Stimulated activated CD4-positive, alpha-beta T cell treated with anti-CD3 and anti-CD28 coated beads, TNF-alpha, amount 100 ng/mL, for 24 hours (primary cell): ENCODE measurements at places on chromosomes 12 and 14.

DNA sequence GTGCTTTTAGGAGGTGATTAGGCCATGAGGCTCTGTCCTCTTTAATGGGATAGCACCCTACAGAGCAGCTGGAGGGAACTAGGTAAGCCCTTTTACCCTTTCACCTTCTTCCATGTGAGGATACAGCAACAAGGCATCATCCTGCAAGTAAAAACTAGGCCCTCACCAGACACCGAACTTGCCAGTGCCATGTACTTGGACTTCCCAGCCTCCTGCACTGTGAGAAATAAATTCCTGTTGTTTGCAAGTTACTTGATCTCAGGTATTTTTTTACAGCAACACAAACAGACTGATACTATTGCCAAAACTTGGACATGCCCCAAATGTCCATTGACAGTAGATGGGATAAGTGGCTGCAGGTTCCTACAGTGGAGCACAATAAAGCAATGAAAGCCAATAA is 85.8 kb upstream of the MAP1LC3B2 start:
- DNase-seq: no peak

DNA sequence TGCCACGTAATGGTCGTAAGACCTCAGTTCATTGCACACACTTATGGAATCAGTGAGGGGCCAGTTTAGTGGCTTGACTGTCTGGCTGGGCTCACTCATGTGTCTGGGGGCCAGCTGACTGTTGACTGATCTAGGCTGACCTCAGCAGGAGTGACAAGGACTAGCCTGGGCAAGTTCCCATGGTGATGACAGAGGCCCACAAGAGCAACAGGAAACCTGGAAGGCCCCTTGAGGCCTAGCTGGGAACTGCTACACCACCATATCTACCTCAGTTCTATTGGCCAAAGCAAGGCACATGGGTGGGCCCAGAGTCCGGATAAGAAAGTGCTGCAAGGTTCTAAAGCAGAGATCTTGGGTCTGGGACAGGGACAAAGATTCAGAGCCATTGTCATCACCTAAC is 21.3 kb upstream of the RFLNA start:
- no peak for DNase-seq

DNA sequence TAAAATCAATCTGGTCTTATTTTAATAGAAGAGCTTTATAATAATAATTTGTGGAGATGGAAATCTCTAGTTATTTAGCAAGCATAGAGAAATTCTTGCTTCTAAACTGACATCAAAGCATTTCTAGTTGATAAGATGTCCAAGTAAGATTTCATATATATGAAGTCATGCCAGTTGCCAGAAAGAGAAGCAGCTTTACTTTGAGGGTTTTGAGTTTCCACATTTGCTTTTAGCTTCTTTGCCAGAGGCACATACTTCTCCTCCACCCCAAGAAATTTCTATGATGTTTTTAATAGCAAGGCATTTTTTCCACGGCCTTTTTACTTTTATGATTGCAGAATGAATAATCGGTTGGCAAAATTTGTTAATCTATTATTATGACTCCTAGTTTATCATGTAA is 24.2 kb upstream of the YAF2 start:
- no peak for DNase-seq

GRCh38 chr12:5581019-5581418 is 149.1 kb downstream of the NTF3 start:
- DNase-seq: no peak

DNA sequence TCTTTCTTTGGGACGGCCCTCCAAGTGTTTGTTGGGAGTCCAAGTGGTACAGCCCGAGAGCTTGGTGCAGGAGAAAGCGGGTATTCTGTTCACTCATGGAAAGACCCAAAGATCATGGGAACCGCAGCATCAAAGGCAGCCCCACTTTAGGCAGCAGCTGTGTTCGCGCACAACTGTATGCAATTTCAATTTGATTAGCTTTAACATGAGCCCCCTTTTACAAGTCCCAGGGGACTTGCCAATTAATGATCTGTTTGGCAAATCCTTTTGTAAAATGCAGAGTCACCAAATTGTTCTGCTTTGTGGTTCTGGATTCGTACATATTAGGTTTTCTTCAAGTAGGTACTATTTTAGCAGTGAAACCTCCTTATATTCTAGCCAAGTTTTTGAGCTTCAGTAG is 217.7 kb downstream of the AACS start:
- no peak for DNase-seq

GRCh38 chr12:57401165-57401564 is 29.7 kb downstream of the R3HDM2 start:
- no peak for DNase-seq

GRCh38 chr12:6354495-6355393 is 12.9 kb upstream of the TNFRSF1A start:
- DNase-seq: no peak

DNA sequence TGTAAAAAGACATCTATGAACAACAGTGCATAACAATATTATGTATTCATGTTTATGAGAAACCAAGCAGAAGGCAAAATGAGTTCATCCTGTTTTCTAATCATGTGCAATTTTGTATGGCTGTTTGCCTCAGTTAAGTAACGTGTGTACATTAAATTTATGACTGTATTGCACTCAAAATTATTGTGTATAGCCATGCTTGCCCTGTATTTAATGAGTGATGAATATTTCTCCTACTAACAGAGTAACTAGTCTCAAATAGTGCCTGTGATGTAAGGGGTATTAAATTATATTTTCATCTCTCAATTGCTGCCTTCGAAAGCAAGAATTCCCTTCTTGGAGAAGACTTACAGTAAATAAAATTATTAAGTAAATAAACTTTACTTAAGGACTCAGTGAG is 154.2 kb downstream of the NOVA1 start:
- DNase-seq: no peak

DNA sequence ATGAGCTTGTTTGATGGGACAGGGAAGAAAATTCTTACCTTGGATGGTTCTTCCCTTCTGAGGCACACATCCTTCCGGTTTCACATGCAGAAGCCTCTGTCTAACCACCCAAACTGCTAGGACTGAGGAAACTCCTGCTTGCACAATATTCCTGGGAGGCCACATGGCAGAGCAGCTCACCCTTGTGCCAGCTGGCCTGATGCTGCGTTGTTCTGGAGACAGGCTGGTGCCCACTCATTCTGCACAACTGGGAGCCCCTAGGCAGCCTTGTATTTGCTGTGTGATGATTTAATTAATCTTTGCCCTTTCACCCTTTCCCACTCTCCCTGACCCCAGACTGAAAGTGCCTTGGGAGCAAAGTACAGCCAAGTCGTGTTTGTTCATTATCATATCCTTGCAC is 130.8 kb downstream of the RTN1 start:
- no peak for DNase-seq

GRCh38 chr12:109267361-109267760 is 41.7 kb downstream of the FOXN4 start:
- no peak for DNase-seq

DNA sequence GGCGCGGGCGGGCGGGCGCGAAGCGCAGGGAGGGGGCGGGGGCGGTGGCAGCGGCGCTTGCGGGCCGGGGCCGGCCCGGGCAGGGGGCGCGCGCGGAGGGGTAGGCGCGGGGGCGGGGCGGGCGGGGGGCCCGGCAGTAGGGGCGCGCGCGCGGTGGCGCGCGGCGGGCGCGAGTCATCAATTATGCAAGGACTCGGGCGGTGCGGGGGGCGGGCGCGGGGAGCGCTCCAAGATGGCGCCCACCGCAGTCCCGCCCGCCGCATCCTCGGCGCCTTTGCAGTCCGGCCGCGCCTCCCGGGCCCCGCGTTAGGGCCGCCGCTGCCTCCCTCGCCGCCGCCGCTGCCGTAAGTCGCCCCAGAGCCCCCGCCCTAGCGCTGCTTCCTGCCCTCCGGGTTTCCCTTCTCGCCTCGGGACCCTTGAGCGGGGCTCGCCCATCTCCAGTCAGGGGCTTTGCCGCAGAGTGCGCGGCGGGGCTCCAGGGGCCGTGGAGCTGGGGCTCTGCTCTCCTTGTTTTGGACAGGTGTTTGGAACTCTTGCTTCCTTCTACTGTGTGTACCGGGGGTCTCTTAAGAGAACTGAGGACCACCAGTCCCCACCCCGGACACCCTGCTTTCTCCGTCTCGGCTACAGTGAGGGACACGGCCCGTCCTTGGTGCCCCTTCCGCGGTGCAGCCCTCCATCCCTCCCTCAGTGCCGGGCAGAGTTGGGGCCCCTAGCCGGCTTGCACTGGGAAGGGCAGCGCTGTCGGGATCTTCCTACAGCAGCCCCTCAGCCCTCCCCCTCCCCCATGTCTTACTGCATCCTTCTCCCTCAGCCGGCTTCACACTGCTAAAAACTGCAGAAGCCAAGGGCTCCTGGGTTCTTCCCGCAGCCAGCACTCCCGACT is at the start of gene SCN8A:
SCN8A (plus strand) TSS at position 218 of the 886 bp plus-strand sequence. CDS start 71,585 bp downstream, outside the sequence.
- peak; percentile 54 for DNase-seq

DNA sequence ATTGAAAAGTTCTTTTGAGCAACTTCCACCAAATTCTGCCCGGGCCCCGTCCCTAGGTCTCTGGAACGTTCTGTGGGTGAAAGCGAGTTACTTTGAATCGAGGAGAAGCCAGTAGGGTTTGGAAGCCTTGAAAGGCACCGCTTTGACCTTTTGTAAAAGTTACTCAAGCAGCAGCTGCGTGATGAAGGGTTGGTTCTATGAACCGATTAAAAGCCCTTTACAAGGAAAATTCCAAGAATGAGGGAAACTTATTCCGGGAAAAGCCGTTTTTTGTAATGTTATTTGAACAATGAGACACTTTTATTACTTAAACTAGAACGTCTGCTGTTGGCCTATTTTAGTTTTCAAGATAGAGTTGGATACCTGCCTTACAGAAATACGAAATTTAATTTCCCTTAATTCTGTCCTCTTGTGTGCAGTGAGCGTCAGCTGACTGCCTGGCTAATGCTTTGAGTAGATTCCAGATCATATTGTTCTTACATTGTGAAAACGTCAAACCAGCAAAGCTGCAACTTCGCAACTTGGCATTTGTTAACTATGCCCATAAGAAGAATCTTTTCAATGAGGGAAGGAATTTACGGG is 906 bp downstream of the LARP4 start:
- no peak for DNase-seq
